ENCODE measurements at places on chromosomes 13 and 19. TPM values are rescaled to one million over a fixed set of nuclear protein-coding genes. Genes with fewer than 3 reads are reported as not detected.
A peak's percentile ranks its signal among the peaks of the same experiment; 100 is the strongest.

Gene PDE4C
- total RNA-seq, result 0.17 TPM

Gene KLK8
- not detected for total RNA-seq

Gene ARMC6
- 91.8 TPM for total RNA-seq

Gene PSG11
- total RNA-seq, result not detected

Gene SOX1
- total RNA-seq, result 0.18 TPM

Gene ETFB
- total RNA-seq, result 193 TPM

Gene SIGLECL1
- total RNA-seq, result 0.06 TPM

Gene SSC5D
- total RNA-seq, result 1.4 TPM

Gene CD22
- not detected for total RNA-seq

Gene MAP4K1
- 0.11 TPM for total RNA-seq

Gene AP1M2
- 2.7 TPM for total RNA-seq

Gene ZSCAN4
- not detected for total RNA-seq

Gene CYP2A6
- total RNA-seq, result not detected

DNA sequence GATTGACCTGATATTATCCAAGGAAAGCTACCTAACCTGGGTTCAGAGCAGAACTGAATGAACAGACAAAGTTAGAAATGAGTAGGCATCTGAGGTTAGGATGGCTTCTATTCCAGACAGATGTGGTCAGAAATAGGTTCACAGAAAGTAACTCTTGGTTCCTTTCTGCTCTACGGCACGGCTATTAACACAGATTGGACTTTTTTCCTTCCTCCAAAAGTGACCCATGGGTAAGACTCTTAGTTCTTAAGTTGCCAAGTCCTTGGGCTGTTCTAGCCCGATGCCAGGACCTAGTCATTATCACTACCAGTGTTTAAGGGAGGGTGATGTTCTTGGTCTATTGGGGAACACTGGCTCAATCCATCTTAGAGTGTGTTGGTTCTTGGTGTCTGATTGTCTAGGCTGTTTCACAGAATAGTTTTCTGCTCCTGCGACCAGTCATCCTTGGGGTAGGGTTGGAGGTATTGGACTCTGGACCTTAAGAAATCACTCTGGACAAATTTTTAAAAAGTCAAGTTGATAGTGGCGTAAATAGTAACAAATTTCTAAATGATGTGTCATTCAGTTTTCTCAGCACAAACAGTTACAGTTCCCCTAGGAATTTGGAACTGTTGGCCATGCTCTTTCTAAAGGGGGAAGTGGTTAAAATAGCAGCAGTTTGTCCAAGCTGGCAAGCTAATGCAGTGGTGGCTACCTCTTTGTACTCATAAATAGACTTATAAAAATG lies 60.1 kb upstream of the MYCBP2 start:
- DNase-seq, result peak; percentile 3

GRCh38 chr19:7460562-7460966 lies 28.3 kb downstream of the PEX11G start:
- peak; percentile 80 for DNase-seq

GRCh38 chr19:3644351-3645066 lies 17.9 kb upstream of the CACTIN start:
- DNase-seq, result no peak

DNA sequence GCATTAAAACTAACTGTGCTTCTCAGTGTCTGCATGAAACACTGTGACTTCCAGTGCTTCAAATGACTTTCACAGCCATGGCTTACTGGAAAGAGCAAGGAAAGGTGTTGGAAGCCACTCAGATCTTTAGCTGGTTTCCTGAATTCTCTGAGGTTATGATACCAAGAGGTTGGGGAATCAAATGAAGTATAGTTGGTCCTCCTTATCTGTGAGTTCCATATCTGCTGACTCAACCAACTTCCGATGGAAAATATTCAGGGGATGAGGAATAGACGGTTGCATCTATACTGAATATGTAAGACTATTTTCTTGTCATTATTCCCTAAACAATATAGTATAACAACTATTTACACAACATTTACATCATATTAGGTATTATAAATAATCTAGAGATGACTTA lies 32.4 kb downstream of the EPSTI1 start:
- no peak for DNase-seq

GRCh38 chr19:38208571-38208970 lies 15.5 kb downstream of the DPF1 start:
- no peak for DNase-seq

GRCh38 chr19:37221136-37221535 lies 3.1 kb downstream of the ZNF383 start:
- no peak for DNase-seq

GRCh38 chr19:22783651-22784410 lies at the start of gene ZNF99:
Gene ZNF99, minus strand, starts transcription at chr19:22784151. Its CDS starts 135 bp downstream, at chr19:22784016.
- peak; percentile 32 for DNase-seq

DNA sequence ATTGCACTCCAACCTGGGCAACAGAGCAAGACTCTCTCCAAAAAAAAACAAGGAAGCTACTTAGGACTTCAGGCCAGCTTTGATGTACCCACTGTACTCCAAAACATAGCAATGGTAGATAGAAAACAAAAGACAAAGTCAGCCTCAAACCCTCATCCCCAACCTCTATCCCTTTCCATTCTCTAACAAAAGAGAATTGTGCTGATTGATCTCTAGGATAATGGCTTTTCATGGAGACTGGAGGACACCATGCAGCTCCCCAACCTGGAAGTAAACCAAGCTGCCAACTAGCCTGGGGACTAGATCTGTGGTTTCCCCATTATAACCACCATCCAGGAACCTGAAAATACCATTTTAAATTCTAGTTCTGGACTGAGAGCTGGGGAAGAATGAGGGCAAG lies 4.3 kb upstream of the ZDHHC20 start:
- no peak for DNase-seq

DNA sequence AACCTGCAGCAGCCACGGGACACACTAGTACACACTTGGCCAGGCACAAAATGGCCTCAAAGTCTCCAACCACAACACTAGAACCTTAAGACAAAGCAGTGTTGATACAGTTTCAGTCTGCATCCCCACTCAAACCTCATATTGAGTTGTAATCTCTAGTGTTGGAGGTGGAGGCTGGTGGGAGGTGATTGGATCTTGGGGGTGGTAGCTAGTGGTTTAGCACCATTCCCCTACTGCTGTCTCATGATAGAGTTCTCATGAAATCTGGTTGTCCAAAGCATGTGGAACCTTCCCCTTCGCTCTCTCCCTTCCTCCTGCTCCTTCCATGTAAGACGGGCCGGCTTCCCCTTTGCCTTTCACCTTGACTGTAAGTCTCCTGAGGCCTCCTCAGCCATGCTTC lies 638.7 kb downstream of the UQCRFS1 start:
- DNase-seq, result no peak

DNA sequence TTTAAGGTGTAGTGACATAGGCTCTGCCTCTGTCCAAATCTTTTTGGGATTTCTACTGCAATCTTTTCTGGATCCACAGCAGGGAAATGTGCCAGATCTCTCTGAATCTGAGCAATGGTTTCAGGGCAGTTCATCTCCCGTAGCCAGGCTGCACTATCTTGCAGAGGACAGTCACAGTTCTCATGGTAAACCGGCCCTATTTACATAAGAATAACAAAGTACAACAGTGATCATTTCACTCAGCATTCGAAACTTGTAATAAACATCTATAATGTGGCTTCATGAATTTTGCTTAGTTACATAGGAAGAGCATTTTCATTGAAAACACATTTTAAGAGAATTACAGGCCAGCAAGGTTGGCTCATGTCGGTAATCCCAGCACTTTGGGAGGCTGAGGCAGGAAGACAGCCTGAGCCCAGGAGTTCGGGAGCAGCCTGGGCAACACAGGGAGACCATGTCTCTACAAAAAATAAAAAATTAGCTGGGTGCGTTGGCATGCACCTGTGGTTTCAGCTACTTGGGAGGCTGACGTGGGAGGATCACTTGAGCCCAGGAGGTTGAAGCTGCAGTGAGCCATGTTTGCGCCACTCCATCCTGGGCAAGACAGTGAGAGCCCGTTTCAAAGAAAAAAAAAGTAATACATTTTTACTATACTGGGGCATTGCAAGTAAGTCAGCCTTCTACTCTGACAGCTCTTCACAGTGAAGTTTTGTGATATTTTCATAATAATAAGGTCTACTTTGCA lies 5.0 kb downstream of the POGLUT2 start:
- DNase-seq, result no peak

- peak; percentile 21 for DNase-seq
These were observed 43.0 kb upstream of the C13orf42 start for GRCh38 chr13:51154029-51154555.

DNA sequence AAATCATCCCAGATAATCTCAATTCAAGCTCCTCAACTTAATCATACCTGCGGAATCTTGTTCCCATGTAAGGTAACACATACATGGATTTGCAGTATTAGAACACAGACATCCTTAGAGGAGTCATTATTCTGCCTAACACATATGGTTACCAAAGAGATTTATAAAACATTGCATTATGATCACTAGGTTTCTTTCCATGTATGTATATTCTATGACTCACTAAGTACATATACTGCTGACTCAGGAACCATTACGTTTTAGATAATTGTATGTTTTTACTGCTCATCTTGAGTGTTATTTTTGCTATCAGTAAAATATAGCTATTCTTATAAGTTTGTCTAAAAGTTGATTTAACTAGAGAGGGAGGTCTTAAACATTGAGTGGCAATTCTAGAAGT lies 182.9 kb downstream of the SLITRK6 start:
- DNase-seq, result no peak

- no peak for DNase-seq
These were observed 1277.1 kb upstream of the MIR17HG start for GRCh38 chr13:90070362-90070761.

GRCh38 chr13:99800951-99801350 lies 170.6 kb downstream of the ZIC5 start:
- no peak for DNase-seq

DNA sequence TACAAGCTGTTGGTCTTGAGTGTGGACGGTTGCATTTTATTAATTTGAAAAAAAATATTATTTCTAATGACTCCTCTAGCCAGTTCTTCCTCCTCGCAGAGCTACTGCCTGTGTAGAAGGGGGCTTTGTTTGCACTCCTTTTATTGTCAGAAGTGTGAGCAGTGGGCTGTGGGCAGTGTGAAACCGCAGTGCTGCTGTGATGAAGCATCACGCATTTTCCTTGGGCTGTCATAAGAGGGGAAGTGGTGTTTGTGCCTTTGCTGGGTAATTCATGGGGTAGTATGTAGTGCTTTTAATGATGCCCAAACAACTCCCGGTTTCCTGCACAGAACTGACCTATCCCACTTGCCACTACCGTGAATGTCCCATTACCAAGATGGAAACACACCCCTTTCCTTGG lies 357.3 kb downstream of the ZNF536 start:
- DNase-seq, result no peak

- DNase-seq, result peak; percentile 14
These were observed 8.5 kb downstream of the UBXN6 start for GRCh38 chr19:4449022-4449638.

DNA sequence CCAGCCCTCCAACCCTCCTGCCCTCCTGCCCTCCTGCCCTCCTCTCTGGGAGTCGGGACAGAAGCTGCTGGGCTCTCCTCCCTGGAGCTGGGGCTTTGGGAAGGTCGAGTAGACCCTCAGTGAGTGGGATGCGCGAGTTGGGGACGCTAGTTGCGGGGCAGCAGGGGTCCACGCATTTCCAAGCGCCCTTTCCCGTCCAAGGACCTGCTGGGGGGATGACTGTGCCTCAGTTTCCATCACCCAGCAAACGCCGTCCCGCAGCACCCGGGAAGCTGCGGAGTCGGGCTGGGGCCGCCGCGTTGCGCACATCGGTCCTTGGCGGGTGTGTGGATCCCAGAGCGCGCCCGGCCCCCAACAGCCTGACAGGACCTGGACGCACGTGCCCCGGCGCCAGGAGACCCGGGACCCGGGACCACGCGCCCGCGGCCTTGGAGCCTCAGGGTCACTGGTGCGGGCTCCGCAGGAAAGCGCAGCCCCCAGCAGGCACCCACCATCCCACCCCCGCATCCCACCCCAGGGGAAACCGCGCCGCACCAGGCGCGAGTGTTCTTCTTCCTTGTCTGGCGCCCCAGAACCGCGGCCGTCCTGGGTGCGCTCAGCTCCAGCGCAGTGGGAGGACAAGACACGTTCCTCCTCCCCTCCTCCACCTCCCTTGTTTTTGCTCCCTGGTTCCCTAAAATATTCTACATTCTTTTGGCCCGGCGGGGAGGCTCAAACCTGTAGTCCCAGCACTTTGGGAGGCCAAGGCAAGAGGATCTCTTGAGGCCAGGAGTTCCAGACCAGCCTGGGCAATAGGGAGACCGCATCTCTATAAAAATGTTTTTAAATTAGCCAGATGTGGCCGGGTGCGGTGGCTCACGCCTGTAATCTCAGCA lies 9.2 kb downstream of the ONECUT3 start:
- no peak for DNase-seq

DNA sequence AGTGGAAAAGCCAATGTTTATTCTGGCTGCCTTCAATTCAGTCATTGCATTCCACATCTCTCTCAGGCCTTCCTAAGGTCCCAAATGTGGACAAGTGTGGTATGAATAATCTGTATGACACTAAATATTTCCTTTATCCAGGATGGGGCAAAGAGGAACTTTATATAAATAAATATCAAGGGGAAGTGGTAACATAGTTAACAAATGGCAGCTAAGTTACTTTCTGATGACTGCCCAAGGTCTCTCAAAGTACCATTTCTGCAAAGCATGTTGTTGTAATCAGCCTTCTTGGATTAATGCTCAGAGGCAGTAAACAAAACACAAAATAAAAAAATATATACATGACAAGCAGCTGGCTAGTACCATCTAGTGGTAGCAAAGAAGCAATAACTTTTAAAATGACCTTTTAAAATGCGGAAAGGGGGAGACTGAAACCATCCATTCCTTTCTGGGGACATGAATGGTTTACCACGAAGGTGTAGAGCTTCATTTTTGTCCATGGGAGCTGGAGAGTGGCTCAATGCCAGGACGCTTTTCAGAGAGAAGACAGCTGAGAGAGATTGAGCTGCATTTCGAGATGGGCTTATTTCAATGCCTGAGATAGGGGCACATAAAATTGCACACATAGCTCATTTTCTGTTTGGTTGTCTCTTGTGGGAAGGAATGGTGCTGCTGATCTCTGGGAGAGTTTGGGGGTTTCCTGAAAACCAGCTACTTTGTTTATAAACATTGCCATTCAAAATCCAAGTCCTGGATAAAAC lies 259.2 kb downstream of the RFC3 start:
- DNase-seq, result no peak

- DNase-seq, result no peak
These were observed 496 bp downstream of the ZNF574 start for GRCh38 chr19:42076380-42076944.

DNA sequence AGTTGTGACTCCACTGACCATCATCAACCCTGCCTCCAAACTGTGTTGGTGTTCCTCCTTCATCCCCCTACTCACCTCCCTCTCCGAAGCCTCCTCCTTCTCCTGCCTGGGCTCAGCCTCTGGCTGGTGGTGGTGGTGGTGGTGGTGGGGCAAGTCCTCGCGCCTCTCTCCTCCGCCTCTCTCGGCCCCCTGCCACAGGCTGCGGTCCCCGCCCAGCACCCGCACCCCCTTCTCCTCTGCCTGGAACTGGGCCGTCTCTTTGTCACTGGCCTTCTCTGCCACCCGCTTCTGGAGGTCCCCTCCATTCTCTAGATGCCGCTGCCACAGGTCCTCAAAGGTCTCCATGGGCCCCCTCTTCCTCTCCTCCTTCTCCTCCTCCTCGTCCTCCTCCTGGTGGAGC lies 1.5 kb downstream of the CCER2 start:
- DNase-seq, result no peak

- DNase-seq, result no peak
These were observed 2858.7 kb downstream of the PCDH9 start for GRCh38 chr13:64371461-64371860.
